ENCODE measurements at places on chromosomes 4 and X.

DNA sequence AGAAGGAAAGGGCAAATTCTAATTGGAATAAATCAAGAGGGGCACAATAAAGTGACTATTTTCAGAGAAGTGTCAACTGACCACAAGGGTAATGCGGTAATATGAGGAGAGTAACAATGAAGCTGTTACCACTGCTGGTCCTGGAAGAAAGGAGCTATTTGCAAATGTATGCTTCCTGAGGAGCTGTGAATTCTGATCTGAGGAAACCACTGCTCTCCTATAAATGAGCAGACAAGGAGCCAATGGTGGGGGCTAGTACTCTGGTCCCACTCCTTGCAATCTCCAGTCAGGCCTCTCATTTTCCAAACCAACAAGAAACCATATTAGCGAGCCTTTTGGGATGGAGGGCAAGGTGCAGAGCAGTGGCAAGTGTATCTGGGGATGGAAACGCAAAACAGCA lies 770.2 kb downstream of the FSTL5 start:
- DNase-seq = no peak

DNA sequence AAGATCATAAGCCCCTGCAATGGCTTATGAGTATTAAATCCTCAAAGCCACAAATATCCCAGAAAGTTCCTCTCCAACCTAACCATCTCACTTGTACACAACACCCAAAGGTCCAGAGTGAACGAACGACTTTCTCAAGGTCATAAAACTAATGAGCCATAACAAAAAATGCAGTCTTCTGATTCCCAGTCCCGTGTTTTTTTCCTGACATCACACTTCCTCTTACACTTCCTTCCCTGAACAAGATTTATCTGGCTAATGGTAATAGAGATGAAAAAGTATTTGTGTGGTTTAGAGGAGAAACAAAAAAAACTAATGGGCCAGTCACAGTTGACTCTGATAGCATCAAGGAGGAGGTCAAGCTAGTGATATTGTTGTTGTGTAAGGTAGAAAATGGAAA lies 99.5 kb upstream of the KLHL13 start:
- no peak for DNase-seq

GRCh38 chr4:133268205-133268604 lies 119.1 kb downstream of the PCDH10 start:
- no peak for DNase-seq

- no peak for DNase-seq
These were observed 522.4 kb downstream of the RAB28 start for GRCh38 chr4:12961713-12962112.

- DNase-seq = no peak
These were observed 7.0 kb upstream of the GATA1 start for GRCh38 chrX:48779399-48779798.

GRCh38 chr4:37609626-37610025 lies 76.5 kb downstream of the RELL1 start:
- DNase-seq = no peak

GRCh38 chrX:134713618-134714107 lies 55.4 kb upstream of the PLAC1 start:
- no peak for DNase-seq

- DNase-seq = no peak
These were observed 45.7 kb upstream of the SLC10A7 start for GRCh38 chr4:146567396-146567795.

GRCh38 chrX:18406531-18407266 lies 18.7 kb upstream of the CDKL5 start:
- no peak for DNase-seq
